Tibial nerve (tissue), 4 donors: ENCODE measurements at places on chromosomes 12 and 14. TPM values are rescaled to one million over a fixed set of nuclear protein-coding genes. Genes with fewer than 3 reads are reported as not detected.

The NOVA1 gene
- 32.9 TPM for total RNA-seq

The IAPP gene
- total RNA-seq = not detected

The MYF6 gene
- total RNA-seq = not detected

The DENND5B gene
- 43.0 TPM for total RNA-seq

The OAS1 gene
- 9.6 TPM for total RNA-seq

The ORAI1 gene
- total RNA-seq = 13.2 TPM

The TMEM132C gene
- total RNA-seq = 8.2 TPM

The PDE3A gene
- 17.6 TPM for total RNA-seq

The MMP17 gene
- total RNA-seq = 65.3 TPM

The ARHGEF25 gene
- total RNA-seq = 40.6 TPM

The PDZRN4 gene
- 176 TPM for total RNA-seq

The FKBP4 gene
- total RNA-seq = 29.1 TPM
